ENCODE measurements at places on chromosomes 16 and 17.

- DNase-seq: no peak
These were observed 31.4 kb downstream of the MYO15A start for GRCh38 chr17:18139949-18140348.

GRCh38 chr16:50314665-50315064 lies 48.3 kb downstream of the ADCY7 start:
- no peak for DNase-seq

GRCh38 chr17:57478478-57479250 lies 222.3 kb downstream of the MSI2 start:
- DNase-seq: no peak

GRCh38 chr16:82350560-82350959 lies 180.5 kb upstream of the MPHOSPH6 start:
- DNase-seq: no peak

DNA sequence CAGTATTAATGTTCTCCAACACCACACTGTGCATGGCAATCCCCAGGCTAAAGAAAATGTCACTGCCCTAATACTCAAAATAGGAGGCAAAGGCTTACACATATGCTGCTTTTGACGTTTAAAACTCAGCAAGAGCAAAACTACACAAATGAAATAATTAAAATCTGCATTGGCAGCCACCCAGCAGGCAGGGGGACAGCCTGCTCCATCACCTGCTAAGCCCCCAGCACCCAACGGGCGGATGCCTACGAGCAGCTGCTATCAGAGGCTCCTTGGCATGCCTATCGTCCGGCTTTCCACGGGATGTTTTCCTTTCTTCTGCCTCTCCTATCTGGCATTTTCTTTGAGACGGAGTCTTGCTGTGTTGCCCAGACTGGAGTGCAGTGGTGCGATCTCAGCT lies 337.5 kb downstream of the SOX9 start:
- DNase-seq: no peak

DNA sequence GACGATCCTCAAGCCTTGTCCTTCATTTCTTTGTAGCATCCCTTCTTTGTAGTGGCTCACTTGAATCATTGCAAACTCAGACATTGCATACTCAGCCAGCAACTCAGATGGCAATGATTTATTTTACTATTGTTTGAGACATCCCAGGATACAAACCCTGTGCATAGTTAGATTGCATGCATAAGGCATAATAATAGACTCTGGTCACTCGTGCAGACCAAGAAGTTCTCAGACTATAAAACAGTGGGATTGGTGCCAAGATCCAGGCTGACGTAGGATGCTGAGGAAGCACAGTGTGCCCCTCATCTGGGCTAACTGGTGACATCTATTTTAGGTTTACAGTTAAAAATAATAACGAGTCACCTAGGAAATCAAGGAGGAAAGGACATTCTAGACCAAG lies 142.3 kb downstream of the PMP22 start:
- no peak for DNase-seq

GRCh38 chr17:77571155-77571981 lies 387.1 kb upstream of the TNRC6C start:
- no peak for DNase-seq

- no peak for DNase-seq
These were observed 25.0 kb upstream of the MILR1 start for GRCh38 chr17:64423881-64424280.

DNA sequence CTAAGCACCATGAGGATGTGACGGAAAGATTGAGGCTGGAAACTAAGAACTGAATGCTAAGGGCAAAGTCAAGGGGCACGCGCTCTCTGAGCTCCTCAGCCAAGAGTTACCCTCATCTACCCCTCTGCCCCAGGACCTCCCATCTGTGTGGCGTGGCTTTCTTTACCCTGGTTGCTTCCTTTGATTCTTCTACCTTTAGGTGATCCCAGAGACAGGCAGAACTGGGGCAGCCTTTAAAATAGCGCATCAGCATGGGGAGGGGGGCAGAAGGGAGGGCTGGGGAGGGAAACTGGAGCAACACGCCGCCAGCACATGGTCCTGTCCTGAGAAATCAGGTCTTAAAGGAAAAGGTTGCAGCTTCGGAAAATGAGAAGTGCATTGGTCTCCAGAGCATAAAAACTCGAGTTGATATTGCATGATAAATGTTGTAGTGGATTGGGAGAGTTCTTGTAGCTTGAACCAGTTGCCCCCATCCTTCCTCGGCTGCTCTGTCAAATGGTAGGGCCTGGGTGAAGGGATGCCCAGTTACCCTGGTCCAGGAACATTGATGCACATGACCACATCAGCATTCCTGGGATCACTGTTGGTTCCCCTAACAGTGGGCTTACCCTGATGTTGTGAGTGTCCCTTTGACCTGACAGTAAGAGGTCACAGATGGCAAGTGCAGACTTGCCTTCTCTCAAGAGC lies 29.7 kb downstream of the LDHD start:
- DNase-seq: no peak

DNA sequence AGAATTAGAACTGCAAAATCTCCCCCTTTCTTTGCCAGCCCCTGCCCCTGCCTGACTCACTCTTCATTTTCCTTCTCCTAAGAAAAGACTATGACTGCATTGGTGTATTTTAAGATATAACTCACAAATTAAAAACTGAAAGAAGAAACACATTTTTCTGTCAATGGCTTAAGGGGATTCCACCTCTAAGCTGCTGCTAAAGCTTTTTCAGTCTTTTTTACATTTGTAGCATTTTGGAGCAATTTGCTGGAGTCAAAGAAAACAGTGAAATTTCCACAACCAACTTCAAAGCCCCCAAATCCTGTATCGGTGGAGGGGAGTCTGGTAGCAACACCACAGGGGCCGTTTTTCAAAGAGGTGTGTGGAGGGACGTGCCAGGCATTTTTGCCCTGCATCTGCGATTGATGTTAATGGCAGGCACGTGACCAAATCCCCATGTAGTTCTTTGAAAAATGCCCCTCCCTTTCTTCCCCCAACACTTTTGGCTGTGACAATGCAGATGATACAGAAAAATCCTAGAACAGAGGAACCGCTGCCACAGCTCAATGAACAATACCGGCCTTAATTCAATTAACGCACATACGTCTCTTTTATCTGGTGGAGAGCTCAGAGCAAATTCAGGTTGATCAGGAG lies 28.5 kb downstream of the MAF start:
- DNase-seq: no peak

GRCh38 chr17:61380217-61380835 lies 19.3 kb upstream of the TBX2 start:
- no peak for DNase-seq

GRCh38 chr16:87017371-87018012 lies 299.7 kb downstream of the C16orf95 start:
- DNase-seq: no peak

DNA sequence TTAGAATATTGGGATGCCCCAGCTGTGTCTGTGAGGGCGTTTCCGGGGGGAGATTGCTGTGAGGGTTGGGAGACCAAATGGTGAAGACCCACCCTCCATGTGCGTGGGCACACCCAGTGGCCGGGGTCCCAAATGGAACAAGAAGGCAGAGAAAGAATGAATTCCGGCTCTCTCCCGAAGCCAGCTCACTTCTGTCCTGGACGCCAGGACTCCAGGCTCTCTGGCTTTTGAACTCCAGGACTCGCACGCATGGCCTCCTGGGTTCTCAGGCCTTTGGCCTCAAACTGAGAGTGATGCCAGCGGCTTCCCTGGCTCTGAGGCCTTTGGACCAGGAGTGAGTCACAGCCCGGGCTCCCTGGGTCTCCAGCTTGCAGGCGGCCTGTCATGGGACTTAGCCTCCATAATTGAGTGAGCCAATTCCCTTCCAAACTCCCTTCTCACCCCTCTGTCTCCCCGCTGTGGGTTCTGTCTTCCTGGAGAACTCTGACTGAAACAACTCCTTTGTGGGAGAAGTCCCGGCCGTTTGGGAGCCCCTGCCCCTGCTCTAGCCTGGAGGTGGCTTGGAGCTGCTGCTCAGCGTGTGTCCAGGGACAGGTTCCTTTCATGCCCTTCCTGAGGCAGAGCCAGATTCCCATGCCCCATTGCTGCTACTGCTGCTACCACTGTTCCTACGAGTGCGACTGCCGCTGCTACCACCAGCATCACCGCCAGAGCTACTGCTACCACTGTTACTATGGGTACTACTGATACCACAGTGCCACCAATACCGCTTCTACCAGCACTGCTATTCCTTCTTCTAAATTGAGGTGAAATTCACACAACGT lies 49.8 kb upstream of the CBX4 start:
- DNase-seq: no peak

- DNase-seq: no peak
These were observed 179.6 kb upstream of the TNRC6C start for GRCh38 chr17:77778636-77779489.

GRCh38 chr16:72604375-72604774 lies 432.4 kb upstream of the PMFBP1 start:
- no peak for DNase-seq

- DNase-seq: no peak
These were observed 43.7 kb downstream of the NCOR1 start for GRCh38 chr17:16171613-16172012.

DNA sequence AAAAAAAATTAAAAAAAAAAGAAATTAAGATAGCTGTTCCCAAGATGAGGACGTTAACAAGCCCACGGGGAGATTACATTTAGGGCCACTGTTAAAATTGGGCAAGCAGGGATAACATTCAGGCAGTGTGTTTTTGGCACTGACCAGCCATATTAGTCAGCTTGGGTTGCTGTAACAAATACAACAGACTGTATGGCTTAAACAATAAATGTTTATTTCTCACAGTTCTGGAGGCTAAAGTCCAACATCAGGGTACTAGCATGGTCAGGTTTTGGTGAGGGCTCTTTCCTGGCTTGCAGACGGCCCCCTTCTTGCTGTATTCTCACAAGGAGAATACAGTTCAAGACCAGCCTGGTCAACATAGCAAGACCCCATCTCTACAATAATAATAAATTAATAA lies 31.3 kb downstream of the ARSG start:
- no peak for DNase-seq

GRCh38 chr17:50605429-50605828 lies 29.3 kb upstream of the ABCC3 start:
- no peak for DNase-seq

DNA sequence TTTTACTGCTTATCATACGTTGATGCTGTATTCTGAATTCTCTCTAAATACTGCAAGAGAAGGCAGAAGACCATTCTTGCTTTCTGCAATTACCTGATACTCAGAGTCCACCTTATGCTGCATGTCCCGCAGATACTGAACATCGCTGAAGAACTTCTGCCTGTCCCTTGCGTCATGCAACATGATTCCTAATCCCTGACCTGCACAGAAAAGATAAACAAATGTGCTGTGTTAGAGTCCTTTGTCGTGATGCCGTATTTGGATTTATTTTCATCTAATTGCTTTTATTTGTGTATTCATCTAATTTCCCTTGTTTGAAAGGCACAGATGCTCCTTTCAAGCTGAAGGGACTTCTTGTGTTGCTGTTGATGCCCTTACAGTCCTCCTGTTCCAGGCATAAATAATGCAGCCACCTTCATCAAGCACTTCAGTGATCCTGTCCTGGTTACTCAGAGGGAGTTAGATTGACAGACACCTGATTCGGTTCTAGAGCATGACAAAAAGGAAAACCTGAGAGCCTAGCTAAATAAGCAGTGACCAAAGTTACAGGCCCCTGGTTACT lies 6.5 kb downstream of the MARCHF10 start:
- no peak for DNase-seq

GRCh38 chr16:582614-583331 lies 7.1 kb upstream of the RAB40C start:
- no peak for DNase-seq

DNA sequence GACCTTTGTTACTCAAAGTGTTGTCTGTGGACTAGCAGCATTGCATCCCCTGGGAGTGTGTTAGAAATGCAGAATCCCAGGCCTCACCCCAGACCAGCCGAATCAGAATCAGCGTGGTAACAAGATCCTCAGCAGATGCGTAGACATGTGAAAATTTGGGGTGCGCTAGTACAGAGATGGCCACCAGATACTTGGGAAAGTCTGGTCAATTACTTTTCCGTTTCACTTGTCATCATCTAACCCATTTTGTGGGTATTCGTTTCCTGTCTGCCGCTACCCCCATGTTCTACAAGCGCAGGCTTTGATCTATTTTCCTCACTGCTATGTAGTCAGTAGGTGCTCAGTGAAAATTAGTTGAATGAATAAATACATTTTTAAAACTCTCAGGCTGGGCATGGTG lies 33.1 kb upstream of the HERPUD1 start:
- no peak for DNase-seq

DNA sequence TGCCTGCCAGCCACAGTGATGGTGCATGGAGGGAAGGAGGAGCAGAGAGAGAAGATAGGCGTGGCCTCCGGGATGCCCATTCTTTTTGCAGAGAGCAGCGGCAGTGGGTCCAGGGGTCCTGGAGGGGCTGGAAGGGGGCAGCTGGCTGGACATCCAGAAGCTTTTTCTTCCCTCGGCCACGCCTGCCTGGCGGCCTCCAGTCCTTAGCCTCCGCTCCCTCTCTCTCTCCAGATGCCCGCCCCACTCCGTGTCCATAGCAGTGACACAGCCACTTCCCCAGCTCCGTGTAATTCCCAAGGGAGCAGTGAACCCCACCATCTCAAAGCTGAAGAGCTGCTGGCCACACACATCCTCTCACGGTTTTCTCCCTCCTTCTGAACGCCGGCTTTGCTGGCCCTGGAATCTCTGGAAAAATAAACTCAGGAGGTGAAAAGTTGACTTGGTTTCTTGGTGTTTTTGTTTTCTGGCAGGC lies 26.3 kb upstream of the CDC42EP4 start:
- DNase-seq: no peak

DNA sequence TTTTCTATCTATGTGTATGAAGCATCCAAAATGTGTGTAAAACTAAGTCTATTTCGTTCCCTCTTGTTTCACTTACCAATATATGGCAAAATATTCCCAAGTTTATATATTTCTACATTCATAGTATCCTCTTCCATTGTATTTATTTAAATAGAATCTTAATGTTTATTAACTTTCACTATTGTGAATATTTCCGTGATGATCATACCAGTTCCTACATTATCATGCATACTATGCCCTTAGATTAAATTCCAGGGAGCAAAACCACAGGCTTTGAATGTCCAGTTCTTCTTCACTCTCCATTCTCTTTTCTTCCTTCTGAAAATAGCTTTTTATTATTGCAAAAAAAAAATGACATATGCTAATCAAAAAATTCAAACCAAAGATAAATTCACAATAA lies 4.0 kb downstream of the MAP2K6 start:
- no peak for DNase-seq
